Stimulated activated CD4-positive, alpha-beta T cell treated with anti-CD3 and anti-CD28 coated beads, Interleukin-12 subunit alpha, Interleukin-12 subunit beta, amount 100 ng/mL, for 4 hours (primary cell): ENCODE measurements at places on chromosomes 7 and 10.

- no peak for DNase-seq
These were observed 81.0 kb upstream of the STK17A start for GRCh38 chr7:43501870-43502269.

- DNase-seq: peak; percentile 41
These were observed 1.4 kb downstream of the RHEB start for GRCh38 chr7:151518105-151518946.

DNA sequence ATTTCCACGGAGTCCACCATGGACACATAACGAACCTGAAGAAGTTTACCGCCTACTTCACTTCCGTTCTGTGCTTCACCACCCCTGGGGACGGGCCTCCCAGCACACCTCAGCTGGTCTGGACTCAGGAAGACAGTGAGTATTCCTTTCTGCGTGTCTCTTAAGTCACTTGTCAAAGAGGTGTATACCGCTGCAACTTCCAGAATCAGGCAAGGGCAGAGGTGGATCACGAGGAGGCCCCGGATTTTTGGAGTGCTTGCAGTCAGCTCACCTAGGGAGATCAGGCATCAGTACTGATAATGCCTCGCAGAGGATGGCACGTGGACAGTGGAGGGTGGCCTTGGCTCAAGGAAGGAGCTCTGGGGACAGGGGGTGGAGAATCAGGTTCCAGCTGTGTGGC, 630.4 kb upstream of the FOXK1 start:
- DNase-seq: no peak

GRCh38 chr7:132933072-132933458, 148.8 kb downstream of the CHCHD3 start:
- no peak for DNase-seq

- DNase-seq: no peak
These were observed 379.9 kb downstream of the SH2D4B start for GRCh38 chr10:80917636-80918035.

GRCh38 chr7:29288181-29289091, 93.9 kb downstream of the CHN2 start:
- no peak for DNase-seq

DNA sequence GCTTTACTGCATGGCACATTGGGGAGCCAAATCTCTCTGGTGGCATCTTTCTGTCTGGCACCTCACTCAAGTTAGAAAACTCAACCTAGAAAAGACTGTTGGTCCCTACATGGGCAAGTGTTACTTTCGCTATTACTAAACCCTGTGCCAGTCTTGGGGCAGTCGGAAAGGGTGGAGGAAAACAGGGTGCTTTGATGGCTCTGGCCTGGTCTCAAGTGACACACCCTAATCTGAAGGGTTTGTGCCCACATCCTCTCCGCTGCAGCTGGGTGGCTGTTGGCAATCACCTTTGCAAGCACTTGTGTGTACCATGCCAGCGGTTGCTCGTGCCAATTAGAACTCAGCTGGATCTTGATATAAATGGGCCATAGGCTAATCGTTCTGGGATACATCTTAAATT, 159.8 kb upstream of the ITGB1 start:
- no peak for DNase-seq

DNA sequence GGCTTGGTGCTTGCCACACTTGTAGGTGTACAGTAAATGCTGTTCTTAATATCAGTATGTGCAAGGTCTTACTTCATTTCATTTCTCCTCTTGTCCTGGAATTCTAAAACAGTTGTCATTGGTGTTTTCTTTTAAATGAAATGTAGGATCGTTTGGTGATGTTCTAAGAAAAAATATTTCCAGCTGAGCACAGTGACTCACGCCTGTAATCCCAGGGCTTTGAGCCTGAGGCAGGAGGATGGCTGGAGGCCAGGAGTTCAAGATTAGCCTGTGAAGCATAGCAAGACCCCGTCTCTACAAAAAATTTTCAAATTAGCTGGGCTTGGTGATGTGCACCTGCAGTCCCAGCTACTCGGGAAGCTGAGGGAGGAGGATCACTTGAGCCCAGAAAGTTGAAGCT, 32.6 kb upstream of the ELN start:
- no peak for DNase-seq

GRCh38 chr10:78772986-78773530, 295.7 kb upstream of the ZMIZ1 start:
- DNase-seq: no peak

- DNase-seq: no peak
These were observed 7.8 kb upstream of the DPYSL4 start for GRCh38 chr10:132178672-132179545.

DNA sequence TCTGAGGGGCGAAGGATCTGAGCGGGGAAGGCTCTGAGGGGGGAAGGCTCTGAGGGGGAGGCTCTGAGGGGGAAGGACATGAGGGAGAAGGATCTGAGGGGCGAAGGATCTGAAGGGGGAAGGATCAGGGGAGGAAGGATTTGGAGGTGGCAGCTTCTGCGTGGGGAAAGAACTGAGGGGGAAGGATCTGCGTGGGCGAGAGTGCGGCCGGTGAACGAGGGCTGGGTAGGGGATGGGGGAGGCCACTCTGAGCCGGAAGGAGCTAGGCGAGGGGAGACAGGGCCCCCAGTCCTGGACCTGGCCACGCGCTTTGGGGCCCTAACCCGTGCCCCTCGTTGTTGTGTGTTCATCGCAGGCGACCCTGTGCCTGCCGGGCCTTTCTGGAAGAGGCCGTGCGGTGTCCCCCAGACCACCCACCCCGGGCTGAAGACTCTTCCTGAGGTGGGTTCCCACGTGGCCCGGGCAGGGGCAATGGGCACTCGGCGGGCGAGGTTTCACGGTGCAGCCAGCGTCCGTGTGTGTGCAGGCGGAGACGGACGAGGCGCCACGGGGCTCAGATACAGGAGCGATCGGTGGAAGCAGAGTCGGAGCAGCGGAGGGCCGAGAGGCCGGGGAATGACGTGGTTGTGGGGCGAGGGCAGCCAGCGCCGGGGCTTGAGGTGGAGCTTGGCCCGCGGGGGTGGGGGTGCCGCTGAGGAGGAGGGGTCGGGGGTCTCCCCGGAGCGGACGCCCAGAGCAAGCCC, 2.0 kb downstream of the CALY start:
- DNase-seq: peak; percentile 46

DNA sequence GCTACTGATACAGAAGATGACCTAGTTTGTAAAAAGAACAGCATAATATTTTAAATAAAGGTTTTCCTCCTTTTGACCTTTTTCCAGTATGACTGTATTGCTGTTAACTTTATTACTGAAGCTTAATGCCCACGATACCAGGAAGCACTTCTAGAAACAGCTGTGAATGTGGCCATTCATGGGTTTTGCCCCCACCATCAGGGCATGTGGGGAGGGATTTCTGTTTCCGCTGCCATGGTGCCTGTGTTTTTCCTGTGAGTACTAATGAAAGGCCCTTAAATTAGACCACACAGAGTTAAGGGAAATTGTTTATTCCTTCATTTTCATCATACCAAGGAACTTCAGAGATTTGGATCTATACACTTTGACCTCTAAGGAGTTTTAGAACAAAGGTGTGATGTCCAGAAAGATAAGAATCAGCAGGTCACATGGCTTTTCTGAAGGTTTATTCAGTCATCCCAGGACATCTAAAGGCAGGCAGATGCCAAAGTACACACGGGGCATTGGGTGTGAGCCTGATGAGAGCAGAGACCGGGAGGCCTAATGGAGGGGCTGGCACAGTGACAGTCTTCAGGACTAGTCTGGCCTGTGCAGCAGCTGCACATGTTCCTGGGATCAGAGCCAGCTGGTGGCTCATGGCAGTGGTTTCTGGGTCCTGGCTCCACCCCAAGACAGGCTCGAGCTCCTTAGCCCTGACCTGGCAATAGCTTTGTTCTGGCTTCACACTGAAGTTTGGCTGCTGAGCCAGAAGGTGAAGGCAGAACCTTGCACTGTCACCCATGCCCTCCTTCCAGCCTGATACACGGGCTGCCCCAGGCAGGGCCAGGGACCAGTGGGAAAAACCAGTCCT, 190.9 kb downstream of the REEP3 start:
- DNase-seq: no peak

DNA sequence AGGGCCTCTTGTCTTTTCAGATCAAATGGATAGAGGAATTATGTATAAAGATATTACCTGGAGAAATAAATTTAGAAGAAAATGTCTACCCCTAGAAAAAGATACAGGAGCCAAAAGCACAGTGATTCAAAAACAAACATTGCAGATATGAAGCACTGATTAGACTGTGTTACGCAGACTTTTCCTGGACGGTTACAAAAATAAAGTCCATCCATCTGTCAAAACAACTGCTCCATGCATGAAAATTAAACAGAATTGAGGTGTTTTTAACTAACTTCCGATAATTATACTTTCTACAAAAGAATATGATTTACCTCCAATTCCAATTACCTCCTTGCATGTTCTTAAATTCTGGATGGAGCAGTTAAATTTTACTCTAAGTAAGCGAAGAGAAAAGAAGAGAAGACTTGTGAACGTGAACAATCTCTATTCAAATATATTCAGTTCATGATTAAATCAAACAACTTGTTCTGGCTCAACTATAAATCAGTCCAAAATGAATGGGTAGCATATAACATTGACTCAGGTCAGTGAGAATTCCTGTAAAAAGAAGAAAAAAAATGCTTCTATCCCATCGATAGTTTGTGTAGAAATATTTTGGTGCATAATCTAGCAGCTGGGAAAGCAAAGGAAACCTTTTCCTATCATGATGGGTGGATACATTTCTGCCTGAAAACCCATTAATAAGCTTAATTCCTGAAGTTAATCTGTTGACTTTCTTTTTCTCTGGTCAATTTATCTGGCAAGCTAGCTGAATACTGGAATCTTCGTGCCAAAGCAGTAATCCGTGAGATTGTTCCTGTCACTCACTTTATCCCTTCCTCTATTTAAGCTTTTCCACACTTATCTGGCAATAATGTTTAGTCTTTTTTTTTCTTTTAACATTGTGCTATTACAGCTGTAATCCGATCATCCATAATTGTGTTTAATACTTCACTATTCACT, 80.4 kb downstream of the SEMA3A start:
- no peak for DNase-seq

DNA sequence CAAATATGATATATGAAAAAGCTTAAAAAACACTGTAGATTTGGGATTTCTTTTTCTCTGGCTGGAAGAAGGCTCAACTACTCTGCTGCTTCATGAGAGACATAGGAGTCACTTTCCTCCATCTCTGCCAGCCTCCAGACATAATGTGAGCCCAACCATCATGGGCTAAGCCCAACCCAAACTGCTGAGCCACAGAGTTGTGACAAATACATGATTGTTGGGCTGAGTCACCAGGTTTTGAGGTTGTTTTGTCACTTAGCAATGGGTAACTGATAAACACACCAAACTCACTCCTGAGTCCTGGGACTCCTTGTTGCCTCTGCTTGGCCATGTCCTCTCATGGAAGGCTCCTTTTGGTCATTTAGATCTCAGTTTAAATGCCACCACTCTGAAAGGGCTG, 381.8 kb upstream of the FZD8 start:
- DNase-seq: no peak

GRCh38 chr7:18548534-18548933, 53.0 kb downstream of the HDAC9 start:
- no peak for DNase-seq

- DNase-seq: no peak
These were observed 452 bp upstream of the TMEM140 start for GRCh38 chr7:135147341-135147898.

GRCh38 chr7:2099048-2099957, 133.4 kb downstream of the MAD1L1 start:
- peak; percentile 25 for DNase-seq

GRCh38 chr10:80540981-80541750, 3.5 kb downstream of the SH2D4B start:
- no peak for DNase-seq

GRCh38 chr10:43707770-43708169, 59.1 kb upstream of the ZNF32 start:
- DNase-seq: no peak

DNA sequence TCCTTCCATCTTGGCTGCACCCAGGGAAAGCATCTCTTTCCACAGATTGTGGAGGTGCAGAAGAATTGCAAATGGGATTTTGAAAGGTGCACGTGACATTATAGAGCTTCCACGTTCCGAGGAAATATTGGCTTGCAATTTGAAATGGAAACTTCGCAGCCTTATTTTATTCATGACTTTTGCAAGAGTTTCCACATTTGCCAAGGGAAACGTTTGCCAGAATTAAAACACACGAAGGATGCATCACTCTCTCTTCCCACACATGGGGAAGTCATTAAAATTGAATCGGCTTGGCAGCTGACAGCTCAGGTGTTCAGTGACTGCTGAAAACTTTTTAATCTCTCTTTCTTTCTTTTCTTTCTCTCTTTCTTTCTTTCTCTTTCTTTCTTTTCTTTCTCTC, 475.4 kb upstream of the IGFBP3 start:
- no peak for DNase-seq

DNA sequence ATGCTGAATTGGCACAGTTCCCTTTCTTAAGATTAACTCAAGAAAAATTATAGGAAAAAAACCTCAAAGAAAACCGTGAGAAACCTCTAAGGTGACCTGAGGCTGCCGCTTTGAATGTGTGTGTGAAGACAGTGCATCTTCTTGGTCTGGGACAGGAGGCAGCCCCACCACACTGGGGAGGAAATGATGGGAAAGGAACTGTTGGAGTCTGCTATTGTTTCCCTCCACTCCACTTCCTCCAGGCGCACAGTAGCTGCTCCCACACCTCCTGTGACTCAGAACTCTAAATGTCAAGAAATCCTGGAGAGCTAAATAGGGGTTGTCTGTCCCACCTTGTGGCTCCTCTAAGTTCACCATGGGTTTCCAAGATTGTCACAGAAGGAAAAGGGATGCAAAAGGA, 179.4 kb downstream of the PDE1C start:
- no peak for DNase-seq

- no peak for DNase-seq
These were observed 350.0 kb downstream of the PLXNA4 start for GRCh38 chr7:132226046-132226956.

DNA sequence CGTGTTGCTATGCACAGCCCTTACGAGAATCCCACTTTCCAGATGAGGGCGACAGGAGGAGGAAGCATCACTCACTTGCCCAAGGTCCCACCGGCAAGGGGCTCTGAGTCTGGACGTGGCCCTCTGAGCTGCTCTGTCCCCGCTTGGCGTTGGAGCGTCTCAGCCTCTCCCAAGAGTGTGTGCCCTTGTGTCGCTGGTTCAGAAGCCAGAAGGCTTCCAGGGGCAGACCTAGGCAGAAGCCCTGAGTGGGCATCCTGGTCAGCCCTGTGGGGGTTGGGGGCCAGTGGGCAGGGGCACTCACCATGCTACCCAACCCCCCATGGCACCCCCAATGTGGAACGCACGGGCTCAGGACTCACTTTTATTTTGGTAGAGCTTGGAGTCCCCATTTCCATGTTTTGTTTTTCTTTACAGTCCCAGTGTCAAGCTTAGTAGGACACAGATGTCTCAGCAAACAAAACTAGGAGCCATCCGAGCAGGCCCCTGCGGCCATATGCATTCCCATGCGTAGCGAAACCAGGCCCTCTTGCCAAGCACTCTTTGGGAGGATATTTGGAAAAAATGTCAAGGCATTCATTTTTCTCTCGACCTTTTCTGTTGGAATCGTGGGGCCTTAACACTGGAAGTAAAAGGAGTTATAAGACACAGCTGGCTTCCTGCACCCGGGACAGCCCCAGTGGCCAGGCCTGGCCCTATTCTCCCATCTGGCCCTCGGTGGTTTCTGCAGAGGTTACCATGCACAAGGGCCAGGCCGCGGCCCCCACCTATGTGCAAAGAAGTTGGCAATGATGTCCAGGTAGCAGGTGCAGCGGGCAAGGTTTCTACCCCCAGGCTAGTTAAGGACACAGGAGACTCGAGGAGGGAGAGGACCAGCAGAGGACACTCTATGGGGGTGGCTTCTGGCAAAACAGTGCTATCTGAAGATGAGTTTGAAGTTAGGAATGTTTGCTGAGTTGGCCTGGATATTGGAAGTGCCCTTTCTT, 97.0 kb downstream of the LHPP start:
- DNase-seq: no peak
